ENCODE measurements at places on chromosomes 6 and 20.

GRCh38 chr20:57124800-57125517 lies 141.5 kb downstream of the BMP7 start:
- DNase-seq: no peak

- DNase-seq: no peak
Measured at GRCh38 chr20:53940907-53941545, 129.4 kb downstream of the BCAS1 start.

GRCh38 chr6:36128073-36128472 lies 2.2 kb upstream of the MAPK13 start:
- no peak for DNase-seq

DNA sequence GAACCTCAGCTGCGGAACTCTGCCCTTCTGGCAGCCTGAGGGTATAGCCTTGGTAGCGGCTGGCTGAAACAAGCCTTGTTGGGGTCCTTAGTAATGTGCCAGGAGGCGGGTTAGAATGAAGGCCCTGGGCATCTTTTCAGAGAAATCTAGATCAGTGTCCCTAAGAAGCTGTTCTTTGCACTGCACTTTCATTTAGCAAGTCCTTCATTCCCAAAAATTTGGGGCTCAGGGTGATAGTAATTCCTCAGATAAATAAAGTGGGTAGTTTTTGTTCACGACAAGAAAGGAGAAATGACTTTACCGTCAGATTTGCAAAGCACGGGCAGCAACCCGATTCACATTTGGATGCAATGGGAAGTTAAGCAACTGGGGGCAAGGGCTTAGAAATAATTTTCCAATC lies 3.2 kb downstream of the INSM1 start:
- DNase-seq: no peak

DNA sequence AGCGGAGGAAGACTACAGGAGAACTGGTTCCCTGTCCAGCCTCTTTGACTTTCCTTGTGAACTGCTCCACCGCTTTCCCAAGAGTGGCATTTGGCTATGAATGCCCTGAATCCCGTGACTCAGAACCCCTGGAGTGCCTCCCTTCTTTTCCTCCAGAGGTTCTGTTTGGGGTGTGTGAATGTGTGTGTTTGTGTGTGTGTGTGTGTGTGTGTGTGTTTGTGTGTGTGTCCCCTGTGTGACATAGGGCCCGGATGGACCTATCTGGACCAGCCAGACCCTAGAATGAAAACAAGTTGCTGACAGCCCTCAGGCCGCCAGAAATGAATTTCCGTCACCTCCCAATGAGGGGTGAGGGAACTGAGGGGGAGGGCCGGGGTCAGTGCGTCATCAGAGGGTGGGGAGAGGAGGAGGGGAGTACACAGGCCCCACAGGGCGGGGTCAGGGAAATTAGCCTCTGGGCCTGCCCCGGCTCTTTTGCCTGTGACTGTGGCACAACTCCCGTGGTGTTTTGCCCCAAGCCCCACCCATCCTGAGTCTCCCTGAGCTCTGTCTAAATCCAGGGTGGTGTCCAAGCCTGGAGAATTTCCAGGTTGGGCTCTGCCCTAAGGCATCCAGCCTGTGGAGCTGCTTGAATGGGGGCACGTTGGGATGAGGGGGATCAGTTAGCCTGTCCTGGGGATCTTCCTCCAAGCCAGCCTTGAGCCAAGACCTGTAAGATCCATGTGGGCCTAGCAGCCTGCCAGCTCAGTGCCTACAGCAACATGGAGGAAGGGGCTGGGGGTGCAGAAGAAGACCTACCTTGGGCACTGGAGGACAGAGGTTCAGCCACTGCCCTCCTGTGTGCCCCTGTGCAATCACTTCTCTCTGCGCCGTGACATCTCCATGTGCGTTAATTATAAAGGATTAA lies 15.2 kb upstream of the MRPS18A start:
- DNase-seq: peak; percentile 90

GRCh38 chr6:95230071-95230740 lies 347.1 kb upstream of the MANEA start:
- DNase-seq: no peak

- no peak for DNase-seq
Measured at GRCh38 chr20:55513954-55514353, 491.4 kb downstream of the CBLN4 start.

DNA sequence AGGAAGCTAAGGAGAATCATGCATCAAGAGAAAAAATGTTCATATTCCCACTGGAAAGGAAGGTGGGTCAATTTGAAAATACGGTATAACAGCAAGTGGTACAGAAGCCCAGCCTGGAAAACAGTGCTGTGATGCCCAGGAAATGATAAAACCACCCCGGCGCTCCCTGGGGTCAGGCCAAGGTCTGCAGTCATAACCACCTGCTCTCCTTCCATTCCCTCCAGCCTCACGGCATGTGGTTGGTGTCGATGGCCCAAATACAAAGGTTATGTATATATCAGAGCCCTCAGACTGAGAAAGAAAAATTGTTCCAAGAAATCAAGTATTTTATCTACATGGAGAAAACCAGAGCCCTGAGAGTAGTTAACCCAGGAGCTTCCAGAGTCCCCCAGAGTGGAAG lies 208.1 kb upstream of the CDYL start:
- DNase-seq: no peak

DNA sequence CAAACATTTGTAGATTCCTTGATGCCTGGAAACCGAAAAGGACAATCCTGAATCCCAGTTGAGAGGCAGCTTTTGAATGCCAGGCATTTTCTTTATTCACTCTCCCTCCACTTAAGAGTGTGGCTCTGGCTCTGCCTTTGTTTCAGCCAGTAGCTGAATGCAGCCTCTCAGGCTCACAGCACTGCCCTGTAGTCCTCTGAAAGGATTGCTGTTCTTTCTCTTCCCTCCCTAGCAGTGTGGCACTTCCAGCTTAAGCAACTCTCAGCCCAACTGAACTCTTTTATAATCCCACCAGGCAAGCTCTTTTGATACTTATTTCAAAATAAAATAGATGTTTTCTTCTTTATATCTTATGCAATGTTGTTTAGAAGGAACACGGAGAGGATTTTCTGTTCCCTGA lies 415.6 kb downstream of the GJA1 start:
- DNase-seq: no peak

GRCh38 chr20:5024982-5025381 lies 23.7 kb upstream of the SLC23A2 start:
- DNase-seq: no peak

- no peak for DNase-seq
Measured at GRCh38 chr20:62195075-62195405, 12.2 kb downstream of the MTG2 start.

DNA sequence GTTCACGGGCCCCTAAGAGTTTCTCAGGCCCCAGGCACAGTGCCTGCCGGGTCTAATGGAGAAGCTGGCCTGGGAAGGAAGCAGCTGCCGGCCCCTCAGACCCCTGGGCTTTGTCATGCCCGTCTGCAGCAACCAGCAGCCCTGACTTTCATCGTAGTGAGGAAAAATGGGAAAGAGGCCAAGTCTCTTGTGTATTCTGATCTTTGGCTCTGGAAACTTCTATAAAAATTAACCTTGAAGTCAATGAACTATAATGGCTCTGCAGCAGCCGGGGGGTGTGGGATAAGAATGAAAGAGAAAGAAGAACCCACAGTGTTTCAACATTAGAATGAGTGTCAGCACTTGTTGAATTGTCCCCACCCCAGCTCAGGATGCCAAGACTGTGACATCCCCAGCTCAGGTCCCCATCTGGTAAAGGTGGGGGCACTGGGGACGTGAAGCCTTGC lies 12.9 kb downstream of the TGM2 start:
- DNase-seq: peak; percentile 72

DNA sequence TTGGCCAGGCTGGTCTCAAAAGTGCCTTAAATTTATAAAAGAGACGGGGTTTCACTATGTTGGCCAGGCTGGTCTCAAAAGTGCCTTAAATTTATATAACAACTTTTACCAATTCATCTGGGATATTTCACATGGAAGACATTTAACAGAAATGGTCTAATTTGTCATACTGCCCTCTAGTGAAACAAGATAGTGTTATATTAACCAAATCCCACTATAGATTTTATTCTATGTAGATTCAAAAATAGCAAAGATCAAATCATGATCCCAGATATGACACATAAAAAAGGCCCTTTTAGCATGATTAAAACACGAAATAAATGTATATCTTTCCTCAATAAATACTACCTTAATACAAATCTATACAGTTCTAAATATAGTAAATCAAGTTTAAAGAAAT lies 102.8 kb upstream of the TFAP2D start:
- DNase-seq: no peak

GRCh38 chr6:169604076-169604475 lies 97.8 kb downstream of the WDR27 start:
- DNase-seq: no peak

GRCh38 chr20:58918621-58919020 lies 62.4 kb upstream of the NELFCD start:
- DNase-seq: no peak

Data from right lung (tissue), 10 donors.